ENCODE measurements at places on chromosomes 2 and 18. TPM values are rescaled to one million over a fixed set of nuclear protein-coding genes. Genes with fewer than 3 reads are reported as not detected.

GRCh38 chr2:186927185-186927866 lies 78.4 kb upstream of the ZSWIM2 start:
- DNase-seq = no peak

DNA sequence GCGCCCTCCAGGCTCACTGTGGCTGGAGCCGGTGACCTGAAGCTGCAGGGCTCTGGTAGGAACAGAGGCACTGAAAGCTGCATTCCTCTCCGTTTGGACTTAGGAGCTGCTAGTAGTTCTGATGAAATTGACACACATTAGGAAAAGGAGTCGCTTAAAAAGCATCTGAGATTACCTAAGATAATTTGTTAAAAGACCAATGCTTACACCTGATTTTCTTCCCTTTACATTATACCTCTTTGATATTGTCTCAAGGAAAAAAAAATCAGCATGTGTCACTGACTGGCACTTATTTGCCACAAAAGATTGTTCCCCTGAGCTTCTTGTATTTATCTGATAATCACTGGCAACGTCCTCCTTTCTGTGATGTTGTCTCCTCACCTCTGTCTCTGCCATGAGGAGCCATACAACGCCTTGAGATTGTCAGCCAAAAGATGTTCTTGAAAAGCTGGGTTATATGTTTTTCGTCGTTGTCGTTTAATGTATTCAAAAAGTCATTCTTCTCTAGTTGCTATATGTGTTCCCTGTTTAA lies 618 bp upstream of the CHN1 start:
- DNase-seq = no peak

- DNase-seq = no peak
Measured at GRCh38 chr2:164069540-164069939, 333.7 kb upstream of the FIGN start.

Gene DSG1
- total RNA-seq = not detected

- no peak for DNase-seq
Measured at GRCh38 chr2:158505448-158505934, 48.7 kb downstream of the PKP4 start.

- DNase-seq = no peak
Measured at GRCh38 chr2:241865957-241866789, 3.4 kb upstream of the RTP5 start.

GRCh38 chr2:38406597-38407110 lies 29.6 kb upstream of the ATL2 start:
- no peak for DNase-seq

Gene GRHL1
- 0.25 TPM for total RNA-seq

GRCh38 chr2:107108556-107108955 lies 222.6 kb upstream of the ST6GAL2 start:
- DNase-seq = no peak

Gene CIAO1
- total RNA-seq = 65.2 TPM

DNA sequence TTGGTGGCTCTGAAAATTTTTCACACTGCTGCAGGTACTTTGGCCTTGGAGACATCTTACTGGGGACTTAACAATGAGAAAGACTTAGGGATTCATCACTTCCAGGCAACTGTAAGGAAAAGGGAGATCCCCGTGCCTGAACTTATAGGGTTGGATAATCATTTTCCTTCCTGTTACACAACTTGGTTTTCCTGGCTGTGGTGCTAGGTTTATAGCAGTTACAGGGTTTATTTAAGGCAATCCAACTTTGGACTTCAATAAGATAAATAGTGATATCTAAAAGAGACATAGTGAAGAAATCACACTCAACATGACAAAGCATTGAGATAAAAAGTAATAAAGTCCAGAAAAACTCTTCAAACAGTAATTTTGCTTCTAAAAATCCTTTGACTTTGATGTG lies 70.2 kb upstream of the RAPH1 start:
- DNase-seq = no peak

GRCh38 chr2:218908721-218909619 lies 28.3 kb downstream of the WNT10A start:
- DNase-seq = peak; percentile 89

Gene APLF
- 4.3 TPM for total RNA-seq

Gene SH3RF3
- total RNA-seq = 4.6 TPM

GRCh38 chr18:40902436-40902835 lies 1052.6 kb upstream of the PIK3C3 start:
- no peak for DNase-seq

- no peak for DNase-seq
Measured at GRCh38 chr2:150526827-150527226, 39.4 kb upstream of the RND3 start.

Gene CRACDL
- 2.0 TPM for total RNA-seq

DNA sequence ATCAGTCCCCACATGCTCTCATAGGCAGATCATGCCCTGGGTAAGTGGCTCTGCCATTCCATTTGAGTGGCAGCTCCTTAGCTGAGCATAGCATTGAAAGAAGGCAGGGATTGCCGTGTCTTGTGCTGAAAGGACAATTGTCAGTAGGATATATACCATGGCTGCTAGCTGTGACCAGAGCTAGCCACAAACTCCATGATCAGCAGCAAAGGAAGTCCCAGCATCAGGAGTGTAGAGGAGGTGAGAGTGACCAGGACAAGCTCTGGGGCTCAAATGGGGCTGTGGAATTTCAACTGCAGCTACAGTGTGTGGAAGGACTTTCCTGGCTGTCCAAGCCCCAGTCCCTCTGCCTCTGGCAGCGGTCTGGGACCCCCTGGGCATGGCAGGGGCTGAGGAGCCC lies 54.4 kb upstream of the LGALSL start:
- no peak for DNase-seq

DNA sequence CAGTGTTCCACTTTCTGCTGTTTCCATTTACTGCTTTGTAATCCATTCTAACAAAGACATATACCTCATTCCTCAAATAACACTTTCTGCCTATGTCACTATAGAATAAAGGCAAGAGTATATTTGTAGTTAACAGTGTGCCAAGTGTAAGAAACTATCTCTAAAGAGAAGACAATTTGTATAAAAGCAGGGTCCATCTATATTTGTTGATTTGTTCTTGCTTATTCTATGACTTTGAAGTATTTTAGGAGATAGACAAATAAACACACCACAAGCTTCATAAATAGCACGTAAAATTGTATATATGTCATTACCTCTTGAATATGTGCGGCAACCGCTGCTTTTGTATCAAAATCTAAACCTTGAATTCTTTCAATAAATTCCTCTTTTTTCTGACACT lies 56.0 kb downstream of the CCDC88A start:
- DNase-seq = no peak

DNA sequence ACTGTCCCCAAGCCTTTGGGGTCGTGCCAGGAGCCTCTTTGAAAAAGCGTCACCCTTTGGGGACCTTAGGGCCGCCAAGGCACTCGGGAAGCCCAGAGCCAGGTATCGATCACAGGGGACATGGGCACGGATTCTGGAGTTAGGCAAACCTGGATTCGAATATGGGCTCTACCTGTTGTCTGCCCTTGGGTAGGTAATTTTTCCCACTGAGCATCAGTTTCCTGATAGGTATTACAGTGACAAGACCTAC lies 9.3 kb downstream of the TMEM198 start:
- DNase-seq = no peak

Gene KCNJ13
- total RNA-seq = not detected

DNA sequence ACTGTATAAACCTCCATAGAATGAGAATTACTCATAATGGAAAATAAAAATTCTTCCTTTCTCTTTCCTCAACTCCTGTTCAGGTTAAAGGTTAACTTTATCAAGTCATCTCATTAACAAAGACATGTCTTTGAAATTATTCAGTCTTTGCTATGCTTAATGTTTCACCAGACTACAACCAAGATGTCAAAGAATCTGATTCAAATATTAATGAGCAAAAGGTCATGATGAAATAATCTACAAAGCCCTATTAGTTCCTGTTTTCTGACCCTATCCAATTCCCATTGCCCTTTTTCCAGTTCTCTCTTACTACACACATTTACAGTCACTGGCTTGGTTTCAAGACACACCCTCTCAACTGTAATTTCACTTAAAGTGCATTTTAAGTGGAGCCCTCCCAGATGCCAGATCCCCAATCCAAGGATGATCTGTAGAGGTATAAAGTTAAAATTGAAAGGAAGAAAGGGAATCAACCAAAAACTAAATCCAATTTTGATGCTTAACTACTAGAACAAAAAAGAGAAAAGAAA lies 246.9 kb upstream of the CYP26B1 start:
- DNase-seq = no peak

Gene AGXT
- not detected for total RNA-seq

Gene MAP2
- total RNA-seq = 0.35 TPM

DNA sequence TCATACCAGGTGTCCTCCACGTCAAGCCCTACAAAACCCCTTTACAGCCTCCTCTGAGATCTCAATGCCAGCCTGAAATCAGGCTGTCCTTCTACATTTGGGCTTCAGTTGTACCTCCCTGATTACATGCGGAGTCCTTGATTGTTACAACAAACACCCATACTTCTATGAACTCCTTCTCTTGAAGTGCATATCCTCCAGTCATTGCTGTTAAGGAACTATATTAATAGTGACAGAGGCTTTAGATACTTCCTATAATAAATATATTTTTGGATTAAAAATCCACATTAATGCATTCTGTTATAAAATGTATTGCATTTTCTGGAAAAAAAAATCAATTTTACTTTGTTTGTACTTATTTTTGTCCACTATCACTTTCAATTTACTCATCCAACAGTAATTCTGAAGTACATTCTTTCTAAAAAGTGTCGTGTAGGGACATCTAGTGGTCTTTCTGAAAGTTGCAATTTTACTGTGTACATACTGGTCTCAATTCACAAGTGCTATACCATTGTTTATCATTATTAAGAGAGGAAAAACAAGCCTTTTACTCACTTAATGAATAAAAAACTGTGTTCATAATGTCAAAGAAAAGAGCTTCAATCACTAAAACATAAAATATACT lies 316.4 kb downstream of the DSEL start:
- DNase-seq = no peak

- no peak for DNase-seq
Measured at GRCh38 chr2:31694444-31694843, 113.7 kb upstream of the SRD5A2 start.

DNA sequence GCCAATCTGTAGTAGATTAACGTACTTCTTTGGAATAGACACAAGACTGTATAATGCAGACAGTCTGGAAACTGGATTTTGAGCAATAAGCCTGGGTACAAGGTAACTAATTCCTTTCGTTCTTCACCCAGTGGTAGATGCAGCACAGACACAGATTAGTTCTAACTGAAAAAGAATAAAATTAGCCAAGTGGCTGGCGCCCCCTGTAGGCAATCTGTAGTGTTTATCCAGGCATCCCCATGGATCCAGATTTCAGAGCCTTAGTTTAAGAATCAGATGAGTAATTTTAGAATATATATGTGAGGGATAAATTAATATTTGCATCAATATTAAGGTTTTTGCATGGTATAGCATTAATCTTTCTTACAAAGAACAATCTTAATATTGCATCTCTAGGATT lies 563.9 kb downstream of the DCC start:
- no peak for DNase-seq

Gene CXCR2
- total RNA-seq = 0.46 TPM

- no peak for DNase-seq
Measured at GRCh38 chr2:223102040-223102400, 50.0 kb downstream of the KCNE4 start.

DNA sequence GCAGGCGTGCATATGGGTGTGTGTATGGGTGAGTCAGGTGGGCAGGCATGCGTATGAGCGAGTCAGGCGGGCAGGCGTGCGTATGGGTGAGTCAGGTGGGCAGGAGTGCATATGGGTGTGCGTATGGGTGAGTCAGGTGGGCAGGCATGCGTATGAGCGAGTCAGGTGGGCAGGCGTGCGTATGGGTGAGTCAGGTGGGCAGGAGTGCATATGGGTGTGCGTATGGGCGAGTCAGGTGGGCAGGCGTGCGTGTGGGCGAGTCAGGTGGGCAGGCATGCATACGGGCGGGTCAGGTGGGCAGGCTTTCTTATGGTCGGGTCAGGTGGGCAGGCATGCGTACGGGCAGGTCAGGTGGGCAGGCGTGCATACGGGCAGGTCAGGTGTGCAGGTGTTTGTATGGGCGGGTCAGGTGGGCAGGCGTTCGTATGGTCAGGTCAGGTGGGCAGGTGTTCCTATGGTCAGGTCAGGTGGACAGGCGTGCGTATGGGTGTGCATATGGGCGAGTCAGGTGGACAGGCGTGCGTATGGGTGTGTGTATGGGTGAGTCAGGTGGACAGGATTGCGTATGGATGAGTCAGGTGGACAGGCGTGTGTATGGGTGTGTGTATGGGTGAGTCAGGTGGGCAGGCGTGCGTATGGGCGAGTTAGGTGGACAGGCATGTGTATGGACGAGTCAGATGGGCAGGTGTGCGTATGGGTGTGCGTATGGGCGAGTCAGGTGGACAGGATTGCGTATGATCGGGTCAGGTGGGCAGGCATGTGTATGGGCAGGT lies 28.7 kb upstream of the KLF11 start:
- no peak for DNase-seq

DNA sequence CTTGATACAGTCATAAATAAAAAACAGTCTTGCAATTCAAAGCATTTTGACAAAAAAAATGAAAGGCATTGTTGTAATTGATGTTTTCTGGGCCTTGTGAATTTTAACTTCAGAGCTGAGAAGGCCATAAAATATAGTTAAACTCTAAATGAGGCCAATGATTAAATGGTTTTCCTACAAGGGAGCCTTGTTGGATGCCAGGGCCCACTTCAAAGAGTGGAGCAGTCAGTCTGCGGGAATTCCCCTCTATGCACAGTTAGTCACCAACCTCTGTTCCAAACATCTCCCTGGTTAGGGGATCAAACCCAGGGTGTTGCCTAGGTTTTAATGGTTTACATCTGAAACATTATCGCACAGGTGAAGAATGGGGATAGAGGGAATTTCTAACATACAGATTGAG lies 143.4 kb downstream of the NCKAP5 start:
- DNase-seq = no peak

Gene DAW1
- total RNA-seq = not detected

DNA sequence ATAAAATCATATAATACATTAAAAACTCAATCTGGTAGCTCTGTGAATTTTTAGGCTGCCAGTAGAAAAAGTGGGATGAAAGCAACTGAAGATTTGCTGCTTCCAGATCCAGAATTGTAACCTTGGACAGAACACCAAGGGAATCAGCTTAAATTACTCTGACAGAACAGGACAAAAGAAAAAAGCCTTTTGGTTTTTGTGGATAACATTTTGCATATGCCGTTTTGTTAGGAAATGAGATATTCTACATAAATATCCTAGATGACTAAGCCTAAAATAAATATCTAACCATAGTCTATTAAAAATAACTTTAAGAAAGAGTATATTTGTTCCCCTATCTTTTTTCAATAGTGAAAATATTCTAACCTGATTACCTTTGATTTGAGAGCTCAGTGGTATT lies 148.7 kb upstream of the DOCK10 start:
- no peak for DNase-seq

- DNase-seq = no peak
Measured at GRCh38 chr2:71643674-71644357, 190.5 kb downstream of the DYSF start.

Gene ZNF892
- 4.3 TPM for total RNA-seq

DNA sequence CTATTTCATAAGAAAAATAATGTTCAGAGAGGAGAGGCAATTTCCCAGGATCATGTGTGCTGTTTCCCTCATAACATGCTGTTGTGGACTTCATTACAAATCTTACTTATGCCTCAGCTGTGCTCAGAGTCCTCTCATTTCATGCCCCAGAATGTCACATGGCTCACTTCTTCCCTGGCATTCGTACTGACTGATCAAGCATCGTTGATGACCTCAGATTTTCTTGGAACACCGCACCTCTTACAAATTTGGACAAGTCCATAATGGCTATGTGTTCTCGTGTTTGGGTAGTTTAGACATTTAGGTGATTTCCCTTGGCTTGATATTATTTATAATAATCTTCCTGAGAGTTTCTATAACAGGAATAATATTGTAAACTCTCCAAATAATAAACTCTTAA lies 32.9 kb downstream of the SERPINB7 start:
- DNase-seq = no peak

Gene CD302
- 1.4 TPM for total RNA-seq
